ENCODE measurements at places on chromosomes 5 and 9. TPM values are rescaled to one million over a fixed set of nuclear protein-coding genes. Genes with fewer than 3 reads are reported as not detected.

DNA sequence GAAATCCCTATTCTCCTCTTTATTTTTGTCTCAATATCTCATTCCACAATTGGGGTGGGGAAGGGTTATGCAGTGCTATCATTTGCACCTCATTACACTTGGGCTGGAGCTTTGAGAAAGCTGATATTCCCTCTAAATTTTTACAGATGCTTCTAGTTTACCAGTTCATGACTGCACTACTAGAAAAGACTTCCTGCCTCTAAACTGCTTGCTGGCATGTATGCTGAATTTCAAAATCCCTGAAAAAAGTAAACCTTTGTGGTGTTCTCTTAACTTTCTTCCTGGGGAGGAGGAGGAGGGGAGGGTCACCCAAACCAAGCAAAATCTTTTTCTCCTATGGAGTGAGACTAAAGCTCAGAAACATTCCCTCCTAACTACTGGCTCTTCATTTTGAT is 45.1 kb downstream of the BNC2 start:
- peaks cover 64% of the 10 kb centered on the region for H3K4me1 ChIP-seq
- H3K27me3 ChIP-seq, result no peaks in the 10 kb centered on the region
- peak; percentile 7 for DNase-seq
- H3K4me3 ChIP-seq, result peak overlapping the region; percentile 78

Gene ADRA1B
- total RNA-seq, result 0.33 TPM

DNA sequence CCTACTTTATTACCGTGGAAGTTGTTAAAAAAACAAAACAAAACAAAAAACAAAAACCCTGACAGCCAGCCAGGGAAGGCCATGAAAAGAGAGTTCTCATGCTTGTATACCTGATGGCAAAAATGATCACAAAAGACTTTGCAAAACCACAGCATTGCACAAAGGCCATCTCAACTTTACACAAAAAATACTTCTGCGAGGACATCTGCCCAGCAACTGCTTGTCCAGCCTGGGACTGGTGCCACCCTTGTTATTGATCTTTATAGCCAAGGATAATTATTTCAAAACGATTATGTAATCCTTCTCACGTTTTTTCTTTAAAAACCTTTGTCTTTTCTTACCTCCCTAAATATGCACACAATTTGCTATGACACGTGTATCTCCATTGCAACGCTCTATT is 42.2 kb upstream of the SLC28A3 start:
- H3K36me3 ChIP-seq, result no peaks in the 10 kb centered on the region
- no peak overlapping the region for H3K27ac ChIP-seq
- H3K4me1 ChIP-seq, result no peaks in the 10 kb centered on the region
- no peaks in the 10 kb centered on the region for H3K27me3 ChIP-seq
- no peak overlapping the region for H3K4me3 ChIP-seq
- no peak for DNase-seq

- no peak overlapping the region for H3K27ac ChIP-seq
- no peaks in the 10 kb centered on the region for H3K4me1 ChIP-seq
- H3K4me3 ChIP-seq, result no peak overlapping the region
Measured at GRCh38 chr5:180606215-180606785, 15.0 kb upstream of the SCGB3A1 start.

- H3K4me3 ChIP-seq, result peak overlapping the region; percentile 27
- H3K27me3 ChIP-seq, result no peaks in the 10 kb centered on the region
- DNase-seq, result peak; percentile 19
- H3K27ac ChIP-seq, result peak overlapping the region; percentile 82
- H3K36me3 ChIP-seq, result peaks cover 22% of the 10 kb centered on the region
- peaks cover 25% of the 10 kb centered on the region for H3K4me1 ChIP-seq
Measured at GRCh38 chr5:140258016-140258415, 44.9 kb downstream of the PFDN1 start.

Gene ERGIC1
- 265 TPM for total RNA-seq

DNA sequence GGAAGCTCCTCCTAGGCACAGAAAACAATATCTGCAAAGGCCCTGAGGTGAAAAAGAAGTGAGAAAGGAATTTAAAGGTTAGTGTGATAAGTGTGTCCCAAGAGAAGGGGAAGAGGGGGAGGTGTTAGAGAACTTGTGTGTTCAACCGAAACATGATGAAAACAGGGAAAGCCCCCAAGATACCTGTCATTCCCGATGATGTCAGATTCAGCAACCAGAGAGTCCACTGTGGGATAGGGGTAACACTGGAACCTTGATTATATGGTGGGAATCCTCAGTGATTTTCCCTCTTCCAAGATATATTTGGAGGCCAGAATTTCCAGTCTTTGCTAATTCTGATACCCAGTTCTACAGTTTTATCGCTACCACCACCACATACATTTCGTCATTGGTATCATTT is 15.5 kb upstream of the BNC2 start:
- H3K27ac ChIP-seq, result no peak overlapping the region
- peaks cover 8% of the 10 kb centered on the region for H3K36me3 ChIP-seq
- H3K4me1 ChIP-seq, result peaks cover 27% of the 10 kb centered on the region
- peaks cover 6% of the 10 kb centered on the region for H3K27me3 ChIP-seq
- DNase-seq, result no peak
- no peak overlapping the region for H3K4me3 ChIP-seq

Gene TXNDC8
- total RNA-seq, result not detected

Gene LHX3
- not detected for total RNA-seq

Gene SLC6A18
- total RNA-seq, result not detected

Gene SCGB3A1
- not detected for total RNA-seq

Gene GARIN3
- total RNA-seq, result not detected

Gene NPR3
- total RNA-seq, result 41.5 TPM

Gene ORM2
- not detected for total RNA-seq

Gene PCDHGA6
- 2.8 TPM for total RNA-seq

- H3K27me3 ChIP-seq, result peaks cover 3% of the 10 kb centered on the region
- H3K36me3 ChIP-seq, result peaks cover 14% of the 10 kb centered on the region
- H3K4me1 ChIP-seq, result peaks cover 38% of the 10 kb centered on the region
Measured at GRCh38 chr5:68214482-68215207, 911 bp upstream of the PIK3R1 start.

GRCh38 chr9:133592731-133593409 is 16.3 kb downstream of the FAM163B start:
- H3K36me3 ChIP-seq, result peaks cover 12% of the 10 kb centered on the region
- DNase-seq, result no peak
- no peak overlapping the region for H3K4me3 ChIP-seq

- no peaks in the 10 kb centered on the region for H3K36me3 ChIP-seq
- DNase-seq, result no peak
- H3K4me1 ChIP-seq, result no peaks in the 10 kb centered on the region
- no peak overlapping the region for H3K4me3 ChIP-seq
- no peaks in the 10 kb centered on the region for H3K27me3 ChIP-seq
Measured at GRCh38 chr5:102554728-102555127, 55.9 kb upstream of the SLCO6A1 start.

GRCh38 chr5:59544573-59544972 is 349.0 kb downstream of the PDE4D start:
- no peak overlapping the region for H3K27ac ChIP-seq
- no peaks in the 10 kb centered on the region for H3K36me3 ChIP-seq
- no peaks in the 10 kb centered on the region for H3K4me1 ChIP-seq
- no peak for DNase-seq

DNA sequence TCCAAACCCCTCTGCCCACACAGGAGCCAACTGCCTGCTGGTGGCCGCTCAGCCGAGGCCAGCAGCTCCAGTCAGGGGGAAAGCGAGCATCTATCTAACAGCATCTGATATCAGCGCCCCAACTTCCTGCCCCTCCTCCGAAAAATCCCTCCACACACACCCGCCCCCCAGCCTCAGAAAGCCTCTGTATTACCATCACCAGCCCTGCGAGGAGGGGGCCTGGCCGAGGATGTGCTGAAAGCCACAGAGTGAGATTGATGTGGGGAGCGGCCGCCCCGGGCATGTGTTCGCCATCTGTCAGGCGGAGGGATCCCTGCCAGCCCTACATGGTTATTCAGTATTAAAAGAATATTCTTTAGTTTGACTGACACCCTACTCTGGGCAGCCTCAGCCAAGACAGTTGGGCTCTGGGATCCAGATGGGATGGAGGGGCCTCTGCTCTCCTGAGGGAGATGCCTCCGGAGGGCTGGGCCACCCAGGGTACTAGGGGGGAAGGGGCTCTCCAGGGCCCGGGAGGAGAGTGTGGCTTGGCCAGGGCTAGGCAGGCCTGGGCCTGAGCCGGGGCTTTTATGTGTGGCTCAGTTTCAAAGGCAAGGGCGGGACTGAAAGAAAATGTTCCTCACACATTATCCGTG is 98.0 kb downstream of the HSD17B3 start:
- no peaks in the 10 kb centered on the region for H3K4me1 ChIP-seq
- H3K27me3 ChIP-seq, result peaks cover 41% of the 10 kb centered on the region
- H3K27ac ChIP-seq, result no peak overlapping the region
- no peak for DNase-seq
- H3K36me3 ChIP-seq, result no peaks in the 10 kb centered on the region

GRCh38 chr9:112925058-112925641 is 34.5 kb upstream of the SLC46A2 start:
- no peaks in the 10 kb centered on the region for H3K36me3 ChIP-seq
- H3K4me3 ChIP-seq, result no peak overlapping the region
- H3K4me1 ChIP-seq, result no peaks in the 10 kb centered on the region
- H3K27me3 ChIP-seq, result peaks cover 5% of the 10 kb centered on the region

GRCh38 chr5:177198738-177199137 is 65.2 kb downstream of the NSD1 start:
- H3K4me3 ChIP-seq, result no peak overlapping the region
- H3K36me3 ChIP-seq, result peaks cover 12% of the 10 kb centered on the region
- H3K27me3 ChIP-seq, result no peaks in the 10 kb centered on the region
- no peak overlapping the region for H3K27ac ChIP-seq
- no peak for DNase-seq

- H3K27me3 ChIP-seq, result 0 out of 2 replicates have a peak, but pooled peaks cover 1% of the 10 kb centered on the region
- H3K27ac ChIP-seq, result no peak overlapping the region
- H3K4me1 ChIP-seq, result peaks cover 25% of the 10 kb centered on the region
- H3K4me3 ChIP-seq, result no peak overlapping the region
- no peak for DNase-seq
Measured at GRCh38 chr5:96673127-96673526, 11.0 kb downstream of the CAST start.

DNA sequence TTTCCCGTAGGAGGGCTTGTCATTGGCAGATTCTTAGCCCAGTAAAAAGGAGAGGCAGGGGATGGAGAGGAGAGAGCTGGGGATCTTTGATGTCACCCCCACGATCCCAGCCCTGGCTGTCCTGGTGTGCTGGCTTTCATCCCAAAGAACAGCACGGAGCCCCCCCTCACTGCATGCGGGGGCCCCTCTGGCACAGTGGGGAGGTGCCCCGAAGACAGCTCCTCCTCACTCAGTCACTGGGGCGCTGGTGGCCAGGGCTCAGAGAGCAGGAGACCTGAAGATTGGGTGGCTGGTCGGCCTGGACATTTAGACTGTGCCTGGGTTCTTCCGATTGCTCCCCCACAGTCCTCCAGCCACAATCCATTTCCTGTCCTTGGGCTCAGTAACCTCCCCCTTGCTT is 207.5 kb downstream of the MELK start:
- no peak for DNase-seq
- no peak overlapping the region for H3K4me3 ChIP-seq
- peaks cover 45% of the 10 kb centered on the region for H3K27me3 ChIP-seq
- H3K4me1 ChIP-seq, result peaks cover 6% of the 10 kb centered on the region

Gene PIP5K1B
- total RNA-seq, result not detected

Gene SPAAR
- total RNA-seq, result 0.22 TPM

DNA sequence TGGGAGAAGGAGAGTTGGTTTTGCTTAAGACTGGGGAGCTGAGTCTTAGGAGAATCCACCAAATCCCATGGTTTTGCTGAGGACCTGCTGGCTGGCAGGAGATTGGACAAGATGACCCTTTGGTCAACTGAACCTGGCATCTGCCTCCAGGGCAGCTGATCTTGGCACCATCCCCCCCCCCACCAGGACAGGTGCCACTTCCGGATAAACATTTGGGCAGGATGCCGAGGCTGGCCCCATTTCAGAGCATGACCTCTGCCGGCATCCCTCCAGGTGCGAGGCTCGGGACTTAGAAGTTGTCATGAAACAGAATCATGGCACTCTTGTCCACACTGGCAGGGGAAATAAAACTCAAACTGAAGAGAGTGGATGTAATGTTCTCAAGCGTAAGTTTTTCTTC is 165.6 kb downstream of the MACROH2A1 start:
- no peak for DNase-seq
- H3K27me3 ChIP-seq, result peaks cover 4% of the 10 kb centered on the region
- peaks cover 7% of the 10 kb centered on the region for H3K36me3 ChIP-seq
- no peak overlapping the region for H3K4me3 ChIP-seq
- peaks cover 35% of the 10 kb centered on the region for H3K4me1 ChIP-seq

Gene HAVCR1
- total RNA-seq, result not detected

DNA sequence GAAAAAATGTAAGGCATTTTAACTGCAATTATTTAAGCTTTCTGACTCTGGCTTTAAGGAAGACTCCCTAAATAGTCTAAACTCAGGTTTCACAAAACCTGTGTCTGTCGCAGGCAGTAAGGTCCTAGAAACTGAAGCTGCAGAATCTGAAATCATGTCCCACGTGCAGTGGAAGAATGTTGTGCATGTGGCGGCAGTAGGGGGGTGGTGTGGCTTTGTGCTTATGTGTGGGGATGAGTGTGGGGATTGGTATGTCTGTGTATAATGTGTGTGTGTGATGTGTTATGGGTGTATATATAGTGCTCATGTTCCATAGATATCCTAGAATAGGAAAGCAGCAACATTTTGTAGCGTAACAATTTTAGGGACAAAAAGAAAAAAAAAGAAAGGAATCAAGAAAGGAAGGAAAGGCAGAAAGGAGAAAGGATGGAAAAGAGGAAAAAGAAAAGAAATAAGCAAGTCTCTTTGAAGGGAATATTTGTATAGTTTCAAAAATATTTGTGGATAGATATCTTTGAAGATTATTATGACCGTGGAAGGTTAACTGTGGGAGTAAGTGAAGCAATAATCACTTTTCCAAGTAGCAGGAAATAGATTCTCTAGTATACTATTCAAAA is 6.6 kb downstream of the ANKDD1B start:
- DNase-seq, result no peak
- no peak overlapping the region for H3K4me3 ChIP-seq
- peaks cover 11% of the 10 kb centered on the region for H3K4me1 ChIP-seq
- H3K27me3 ChIP-seq, result no peaks in the 10 kb centered on the region
- no peak overlapping the region for H3K27ac ChIP-seq

DNA sequence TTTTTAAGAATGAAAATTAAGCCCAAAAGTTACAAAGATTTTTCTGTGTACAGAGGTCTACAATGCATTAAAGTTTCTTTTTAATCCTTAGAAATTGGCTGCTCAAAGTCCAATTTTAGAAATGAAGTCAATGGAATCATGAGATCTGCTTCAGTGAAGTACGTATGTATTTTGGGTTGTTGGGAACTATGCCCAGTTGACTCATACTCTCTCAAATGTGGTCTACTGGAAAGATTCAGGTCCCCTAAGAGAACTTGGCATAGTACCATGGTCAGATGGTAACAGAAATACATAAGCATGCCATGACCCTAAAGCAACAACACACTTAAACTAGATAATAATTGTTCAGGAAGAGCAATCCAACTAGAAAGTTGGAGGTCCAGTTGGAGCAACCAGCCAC is 23.0 kb downstream of the FBLL1 start:
- H3K4me3 ChIP-seq, result no peak overlapping the region
- H3K4me1 ChIP-seq, result peaks cover 32% of the 10 kb centered on the region
- peak; percentile 49 for DNase-seq
- peaks cover 53% of the 10 kb centered on the region for H3K36me3 ChIP-seq
- H3K27ac ChIP-seq, result peak overlapping the region; percentile 25

- peaks cover 7% of the 10 kb centered on the region for H3K36me3 ChIP-seq
- H3K4me3 ChIP-seq, result peak overlapping the region; percentile 98
- peak; percentile 50 for DNase-seq
- H3K27ac ChIP-seq, result peak overlapping the region; percentile 49
- peaks cover 1% of the 10 kb centered on the region for H3K27me3 ChIP-seq
Measured at GRCh38 chr9:20624201-20625002, 2.1 kb upstream of the MLLT3 start.

All from HFFc6 (cell line).